Renal cortical epithelial cell (primary cell): ENCODE measurements at places on chromosomes 5 and 9. TPM values are rescaled to one million over a fixed set of nuclear protein-coding genes. Genes with fewer than 3 reads are reported as not detected.

DNA sequence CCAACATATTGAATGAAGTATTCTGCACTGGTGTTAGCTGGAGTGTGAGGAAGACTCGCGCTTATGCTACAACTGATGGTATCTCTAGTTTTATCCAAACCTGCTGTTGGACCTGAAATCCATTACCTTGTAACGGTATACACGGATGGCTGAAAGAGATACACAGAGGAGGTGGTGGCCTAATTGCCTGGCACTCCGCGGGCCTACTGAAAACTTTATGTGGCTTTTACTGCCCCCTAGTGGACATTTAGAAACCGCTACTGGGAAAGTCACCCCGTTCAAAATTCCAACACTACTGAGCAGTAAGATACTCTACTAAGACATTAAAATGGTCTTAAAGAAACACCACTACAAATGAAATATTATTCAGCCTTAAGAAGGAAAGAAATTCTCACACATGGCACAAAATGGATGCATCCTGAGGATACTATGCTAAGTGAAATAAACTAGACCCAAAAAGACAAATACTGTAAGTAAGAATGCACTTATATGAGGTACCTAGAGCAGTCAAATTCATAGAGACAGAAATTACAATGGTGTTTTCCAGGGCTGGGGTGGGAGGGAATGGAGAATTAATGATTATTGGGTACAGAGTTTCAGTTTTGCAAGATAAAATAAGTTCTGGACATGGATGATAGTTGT lies 100.4 kb downstream of the TTLL11 start:
- DNase-seq: peak; percentile 67

DNA sequence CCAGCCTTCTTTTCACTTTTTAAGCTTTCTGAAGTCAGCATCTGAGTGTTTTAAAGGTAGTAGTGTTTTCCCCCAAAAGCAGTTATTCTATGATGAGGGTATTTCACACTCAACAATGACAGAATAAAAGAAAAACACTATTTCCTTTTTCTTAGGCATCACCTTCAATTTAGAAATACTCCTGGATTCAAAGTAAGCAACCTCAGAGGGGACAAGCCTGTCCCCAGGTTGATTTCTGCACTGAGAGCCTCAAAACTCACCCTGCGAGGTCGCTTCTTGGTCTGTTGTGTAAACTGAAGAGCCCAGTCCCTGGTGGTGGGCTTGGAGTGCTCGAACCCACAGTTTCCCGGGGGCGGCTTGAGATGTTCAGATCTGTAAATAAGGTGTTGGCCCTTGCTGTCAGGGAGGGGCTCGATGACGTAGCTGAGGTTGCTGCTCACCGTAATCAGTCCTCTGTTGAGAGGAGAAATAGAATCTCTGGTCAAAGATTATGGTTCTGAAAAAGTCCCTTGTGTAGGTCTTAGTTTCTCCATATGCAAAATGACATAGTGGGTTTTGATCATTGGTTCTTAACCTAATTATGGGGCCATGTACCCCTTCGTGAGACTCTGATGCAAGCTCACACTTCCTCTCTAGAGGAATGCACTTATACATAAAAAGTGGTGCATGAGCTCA lies 55.9 kb downstream of the ADAM19 start:
- DNase-seq: no peak

DNA sequence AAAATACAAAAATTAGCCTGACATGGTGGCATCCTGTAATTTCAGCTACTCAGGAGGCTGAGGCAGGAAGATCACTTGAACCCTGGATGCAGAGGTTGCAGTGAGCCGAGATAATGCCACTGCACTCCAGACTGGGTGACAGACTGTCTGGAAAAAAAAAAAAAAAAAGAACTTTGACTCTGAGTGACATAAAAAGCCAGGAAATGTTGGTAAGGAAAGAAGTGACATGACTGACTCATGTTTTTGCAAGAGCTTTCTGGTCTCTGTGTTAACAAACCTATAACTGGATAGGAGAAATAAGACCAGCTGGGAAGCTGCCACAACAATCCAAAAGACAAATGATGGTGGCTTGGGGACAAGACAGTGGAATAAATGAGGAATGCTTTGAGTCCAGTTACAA lies 272.1 kb downstream of the HINT1 start:
- DNase-seq: no peak

GRCh38 chr5:155954701-155955445 lies 372.1 kb upstream of the SGCD start:
- no peak for DNase-seq

DNA sequence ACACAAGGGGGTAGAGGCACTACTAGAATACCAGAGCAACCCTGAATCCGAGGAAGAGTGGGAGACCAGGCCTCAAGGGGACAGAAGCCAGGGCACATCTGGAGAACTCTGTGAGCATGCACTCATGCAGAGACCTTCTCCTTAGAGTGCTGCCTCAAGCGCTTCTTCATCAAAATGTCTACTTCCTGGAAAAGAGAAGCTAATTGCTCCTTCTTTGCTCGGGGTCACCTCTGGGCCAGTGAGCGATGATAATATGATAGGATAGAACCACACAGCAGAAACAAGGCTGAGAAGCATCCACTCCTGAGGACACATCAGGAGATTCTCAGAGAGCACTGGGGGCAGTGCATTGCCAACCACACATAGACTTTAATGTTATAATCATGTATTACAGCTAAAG lies 23.7 kb upstream of the LMNB1 start:
- DNase-seq: no peak

DNA sequence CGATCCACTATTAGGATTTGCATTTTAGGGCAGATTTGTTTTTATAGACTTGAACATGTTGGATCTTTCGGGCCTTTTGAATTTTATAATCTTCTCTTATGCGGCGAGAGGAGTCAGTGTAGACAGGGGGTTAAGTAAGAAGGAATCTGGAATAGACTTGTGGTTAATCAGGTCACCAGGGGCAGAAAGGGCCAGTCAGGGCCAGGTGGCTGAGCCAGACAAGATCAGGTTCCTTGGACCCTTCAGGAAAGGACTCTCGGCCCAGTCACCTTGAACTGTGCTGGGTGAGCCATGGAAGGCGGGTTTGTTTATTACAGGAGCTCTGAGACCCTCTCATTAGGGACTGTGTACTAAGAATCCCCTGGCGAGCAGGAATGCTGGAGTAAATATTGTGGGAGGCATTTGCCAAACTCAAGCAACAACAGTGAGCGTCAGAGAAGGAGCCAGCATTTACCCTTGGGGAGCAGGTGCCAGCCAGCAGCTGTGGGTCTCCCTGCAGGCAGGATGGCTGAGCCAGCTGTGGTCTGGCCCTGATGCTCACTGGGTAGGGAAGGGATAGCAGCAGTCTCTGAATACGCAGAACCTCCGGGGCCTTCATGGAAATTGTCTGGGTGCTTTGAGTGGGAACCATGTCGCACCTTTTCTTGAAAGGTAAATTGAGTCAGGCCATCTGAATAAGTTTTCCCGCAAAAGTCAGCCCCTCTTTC lies 79.2 kb downstream of the UBE2QL1 start:
- no peak for DNase-seq

DNA sequence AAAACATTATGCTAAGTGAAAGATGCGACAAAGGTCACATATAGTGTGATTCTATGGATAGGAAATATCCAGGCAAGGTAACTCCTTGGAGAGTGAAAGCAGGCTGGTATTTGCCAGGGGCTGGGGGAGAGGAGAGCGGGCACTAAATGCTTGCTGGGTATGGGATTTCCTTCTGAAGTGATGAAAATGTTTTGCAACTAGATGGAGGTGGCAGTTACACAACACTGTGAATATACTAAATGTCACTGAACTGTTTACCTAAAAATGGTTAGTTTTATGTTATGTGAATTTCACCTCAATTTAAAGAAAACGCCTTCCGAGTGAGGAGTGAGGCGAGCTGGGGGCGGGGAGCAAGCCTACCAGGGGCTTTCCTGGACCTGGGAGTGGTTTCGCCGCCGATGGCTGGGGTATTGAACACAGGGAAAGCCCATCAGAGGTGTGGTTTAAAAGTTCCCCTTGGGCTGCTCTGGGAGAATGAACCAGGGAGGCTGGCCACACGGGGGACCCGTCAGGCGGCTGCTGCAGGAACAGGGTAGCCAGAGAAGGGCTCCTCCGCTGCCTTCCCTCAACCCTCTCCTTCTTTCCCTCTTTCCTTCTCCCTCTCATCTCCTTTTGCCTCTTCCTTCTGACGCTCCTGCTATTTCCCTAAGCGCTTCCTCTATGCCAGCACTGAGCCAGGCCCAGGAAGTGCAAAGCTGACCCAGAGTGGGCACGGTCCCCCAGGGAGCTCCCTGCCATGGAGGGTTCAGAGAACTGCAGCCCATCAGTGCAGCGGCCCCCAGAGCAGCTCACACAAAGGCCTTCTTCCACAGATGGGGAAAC lies 4.9 kb downstream of the AKNA start:
- DNase-seq: no peak

The SLC24A2 gene
- total RNA-seq: not detected in 2 replicates

- peak; percentile 52 for DNase-seq
Measured at GRCh38 chr5:135566422-135567400, 12.1 kb downstream of the CXCL14 start.

- peak; percentile 79 for DNase-seq
Measured at GRCh38 chr5:136246122-136246521, 53.2 kb upstream of the SMIM32 start.

The SLC35A4 gene
- 28.7 and 85.2 TPM in 2 replicates for total RNA-seq

The PCDHA4 gene
- 4.2 and 9.6 TPM in 2 replicates for total RNA-seq
